ENCODE measurements at places on chromosomes 4 and X.
A peak's percentile ranks its signal among the peaks of the same experiment; 100 is the strongest.

DNA sequence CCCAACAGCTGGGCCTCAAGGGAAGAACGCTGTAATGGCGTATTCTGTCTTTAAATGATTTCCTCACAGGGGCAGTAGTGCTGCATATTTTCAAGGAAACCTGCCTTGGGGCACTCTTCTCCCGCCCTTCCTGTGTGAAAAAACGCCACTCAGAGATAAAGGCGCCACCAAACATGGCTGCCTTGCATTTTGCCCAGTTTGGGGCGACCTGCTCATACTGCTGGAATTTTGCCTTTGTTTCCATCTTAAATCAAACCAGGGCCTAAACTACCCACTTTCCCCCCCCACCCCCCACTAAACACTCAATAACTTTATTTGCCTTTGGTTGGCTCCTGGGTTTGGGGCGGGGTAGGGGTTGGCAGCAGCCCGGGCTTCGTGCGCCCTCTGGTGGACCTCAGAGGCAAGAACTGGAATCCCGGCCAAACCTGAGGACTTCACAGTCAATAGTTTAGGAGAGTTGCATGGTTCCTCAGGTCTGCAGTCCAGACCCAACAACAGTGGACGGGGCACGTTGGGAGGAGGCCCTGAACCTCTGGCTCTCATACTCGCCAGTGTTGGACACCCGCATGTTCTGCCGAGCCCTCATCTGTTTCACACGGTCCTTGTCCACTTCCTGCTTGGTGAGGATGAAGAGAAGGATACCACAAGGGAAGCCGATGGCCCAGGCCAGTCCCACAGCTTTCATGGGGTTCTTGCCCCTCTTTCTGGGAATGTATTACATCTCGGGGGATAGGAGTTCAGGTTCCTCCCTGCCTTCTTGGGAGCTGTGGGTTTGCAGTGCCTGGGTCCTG, 220.1 kb upstream of the STK26 start:
- no peak for DNase-seq

- DNase-seq = no peak
Measured at GRCh38 chr4:119026662-119027444, 108.8 kb upstream of the MYOZ2 start.

GRCh38 chrX:10177601-10178000, 20.8 kb downstream of the CLCN4 start:
- no peak for DNase-seq

- no peak for DNase-seq
Measured at GRCh38 chr4:44983083-44983482, 256.7 kb upstream of the GNPDA2 start.

DNA sequence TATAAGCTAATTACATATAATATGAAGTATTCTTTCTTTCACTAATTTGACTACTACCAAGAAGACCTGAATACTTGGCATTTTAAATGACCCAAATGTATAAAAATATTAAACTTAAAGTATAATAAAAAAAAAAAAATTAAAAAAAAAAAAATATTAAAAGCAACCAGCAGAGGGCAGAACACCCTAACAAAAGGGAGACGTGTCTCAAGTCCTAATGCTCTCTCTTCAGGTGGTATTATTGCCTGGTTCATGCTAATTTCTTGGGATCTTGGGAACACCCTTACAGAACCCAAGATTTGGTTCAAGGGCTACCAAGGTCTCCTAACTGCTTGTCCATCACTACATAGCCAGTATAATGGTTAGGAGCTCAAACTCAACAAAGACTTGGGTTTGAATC, 754.8 kb downstream of the RAB28 start:
- no peak for DNase-seq

DNA sequence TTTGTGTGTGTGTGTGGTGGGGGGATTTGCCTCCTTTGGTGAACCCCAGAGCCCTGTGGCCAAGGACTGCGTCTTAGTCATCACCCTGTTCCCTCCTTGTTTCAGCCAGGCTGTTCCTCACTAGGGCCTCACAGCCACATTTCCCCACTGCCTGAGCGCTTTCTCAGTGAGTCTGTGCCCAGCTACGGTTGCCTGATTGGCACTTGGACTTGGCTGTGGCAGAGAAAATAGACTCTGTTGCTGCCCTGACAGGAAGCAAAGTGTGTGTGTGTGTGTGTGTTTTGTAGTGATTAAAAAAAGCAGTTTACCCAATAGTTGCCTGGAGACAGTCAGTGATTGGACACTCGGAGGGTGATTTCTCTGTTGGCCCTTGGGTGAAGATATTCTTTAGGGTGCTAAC, 113.0 kb downstream of the UCHL1 start:
- DNase-seq = no peak

- DNase-seq = no peak
Measured at GRCh38 chr4:89657931-89658700, 178.8 kb downstream of the SNCA start.

- DNase-seq = no peak
Measured at GRCh38 chr4:152304220-152304619, 231.7 kb downstream of the FBXW7 start.

DNA sequence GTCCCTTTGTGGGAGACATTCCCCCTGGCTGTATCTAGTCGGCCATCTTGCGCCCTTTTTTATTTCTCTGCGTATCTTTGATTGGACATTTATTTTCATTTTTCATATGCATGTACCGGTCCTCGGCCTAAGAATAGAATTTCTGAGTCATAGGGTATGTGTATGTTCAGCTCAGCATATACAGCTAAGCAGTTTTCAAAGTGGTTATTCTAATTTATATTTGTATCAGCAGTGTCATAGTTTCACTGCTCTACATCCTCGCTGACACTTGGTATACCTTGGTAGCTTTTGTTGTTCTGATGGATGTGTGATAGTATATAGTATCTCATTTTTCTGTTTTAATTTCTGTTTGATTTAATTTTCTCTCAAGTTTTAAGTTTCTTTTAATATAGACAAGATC, 38.7 kb downstream of the BEX3 start:
- DNase-seq = no peak

- peak; percentile 19 for DNase-seq
Measured at GRCh38 chrX:74924449-74925224, 615 bp downstream of the NEXMIF start.

DNA sequence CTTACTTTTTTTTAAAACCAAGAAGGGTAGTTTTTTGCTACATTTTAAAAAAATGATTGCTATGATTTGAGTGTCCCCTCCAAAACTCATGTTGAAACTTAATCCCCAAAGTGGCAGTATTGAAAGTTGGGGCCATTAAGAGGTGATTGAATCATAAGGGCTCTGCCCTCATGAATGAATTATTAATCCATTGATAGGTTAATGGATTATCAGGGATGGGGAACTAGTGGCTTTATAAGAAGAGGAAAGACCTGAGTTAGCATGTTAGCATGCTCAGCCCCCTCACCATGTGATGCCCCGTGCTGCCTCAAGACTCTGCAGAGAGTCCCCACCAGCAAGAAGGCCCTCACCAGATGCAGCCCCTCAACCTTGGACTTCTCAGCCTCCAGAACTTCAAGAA, 31.0 kb downstream of the SMIM43 start:
- DNase-seq = no peak

DNA sequence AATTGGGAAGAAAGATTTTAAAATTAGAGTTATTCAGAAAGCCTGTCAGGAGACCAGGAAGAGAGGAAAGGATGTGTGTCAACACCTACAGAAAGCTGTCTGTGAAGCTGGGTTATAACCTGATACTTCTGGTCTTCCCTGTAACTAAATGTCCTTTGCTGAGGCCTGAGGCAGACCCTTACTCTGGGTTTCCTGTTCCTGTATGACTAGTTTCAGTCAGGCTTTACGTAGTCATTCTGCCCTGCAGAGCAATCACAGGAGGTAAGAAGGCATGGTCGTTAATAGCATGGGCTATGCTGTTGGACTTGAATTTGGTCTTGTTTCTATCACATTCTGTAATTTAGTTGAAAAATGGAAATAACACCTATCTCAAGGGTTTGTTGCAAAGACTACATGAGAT, 110.5 kb upstream of the IGFBP7 start:
- DNase-seq = no peak

DNA sequence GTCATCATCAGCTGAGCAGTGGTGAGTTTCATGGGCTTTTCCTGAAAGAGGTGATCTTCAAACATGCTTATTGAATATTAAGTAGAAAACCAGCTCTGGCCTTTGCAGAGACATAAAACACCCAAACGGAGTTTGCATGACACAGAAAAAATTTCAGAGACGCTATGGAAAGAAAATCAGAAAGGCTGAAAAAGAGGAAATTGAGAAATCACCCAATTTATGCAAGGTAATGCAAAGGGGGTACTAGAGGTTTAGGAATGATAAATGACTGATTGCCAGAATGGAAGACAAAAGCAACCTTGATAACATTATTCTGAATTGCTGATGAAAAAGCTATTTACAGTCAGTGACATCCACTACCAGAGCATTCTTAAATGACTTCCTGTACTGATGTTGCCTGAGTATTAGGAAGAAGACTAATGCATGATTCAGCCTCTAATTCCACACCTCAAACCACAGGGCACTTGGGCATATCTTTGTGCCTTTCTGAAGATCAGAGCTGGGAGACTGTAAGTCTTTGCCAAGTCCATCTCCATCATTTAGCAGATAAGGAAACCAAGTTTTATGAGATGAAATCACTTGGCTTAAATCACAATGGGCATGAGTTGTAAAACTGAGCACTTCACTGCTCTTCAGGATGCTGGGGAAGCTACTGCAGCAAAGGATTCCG, 565.7 kb downstream of the PPARGC1A start:
- DNase-seq = no peak

DNA sequence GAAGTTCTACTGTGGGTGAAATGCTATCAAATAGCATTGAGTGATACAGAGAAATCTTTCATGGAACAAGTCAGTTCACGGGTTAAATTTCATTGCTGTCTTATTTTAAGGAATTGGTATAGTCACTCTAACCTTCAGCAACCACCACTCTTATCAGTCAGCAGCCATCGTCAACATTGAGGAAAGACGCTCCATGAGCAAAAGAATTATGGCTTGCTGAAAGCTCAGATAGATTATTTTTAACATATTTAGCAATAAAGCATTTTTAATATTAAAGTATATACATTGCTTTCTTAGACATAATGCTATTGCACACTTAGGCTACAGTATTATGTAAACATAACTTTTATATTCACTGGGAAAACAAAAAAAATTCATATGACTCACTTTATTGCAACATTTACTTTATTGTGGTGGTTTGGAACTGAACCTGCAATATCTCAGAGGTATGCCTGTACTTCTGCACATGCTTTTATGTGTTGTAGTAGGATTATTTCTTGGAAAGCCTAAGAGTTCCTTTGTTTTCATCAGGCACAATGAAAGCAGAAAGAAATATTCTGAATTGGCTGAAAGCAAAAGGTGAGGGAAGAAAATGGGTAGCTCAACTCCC, 586.7 kb downstream of the GBA3 start:
- no peak for DNase-seq

- DNase-seq = no peak
Measured at GRCh38 chrX:141668371-141668770, 30.2 kb downstream of the SPANXD start.

GRCh38 chr4:25236971-25237370, 3.1 kb downstream of the PI4K2B start:
- no peak for DNase-seq

DNA sequence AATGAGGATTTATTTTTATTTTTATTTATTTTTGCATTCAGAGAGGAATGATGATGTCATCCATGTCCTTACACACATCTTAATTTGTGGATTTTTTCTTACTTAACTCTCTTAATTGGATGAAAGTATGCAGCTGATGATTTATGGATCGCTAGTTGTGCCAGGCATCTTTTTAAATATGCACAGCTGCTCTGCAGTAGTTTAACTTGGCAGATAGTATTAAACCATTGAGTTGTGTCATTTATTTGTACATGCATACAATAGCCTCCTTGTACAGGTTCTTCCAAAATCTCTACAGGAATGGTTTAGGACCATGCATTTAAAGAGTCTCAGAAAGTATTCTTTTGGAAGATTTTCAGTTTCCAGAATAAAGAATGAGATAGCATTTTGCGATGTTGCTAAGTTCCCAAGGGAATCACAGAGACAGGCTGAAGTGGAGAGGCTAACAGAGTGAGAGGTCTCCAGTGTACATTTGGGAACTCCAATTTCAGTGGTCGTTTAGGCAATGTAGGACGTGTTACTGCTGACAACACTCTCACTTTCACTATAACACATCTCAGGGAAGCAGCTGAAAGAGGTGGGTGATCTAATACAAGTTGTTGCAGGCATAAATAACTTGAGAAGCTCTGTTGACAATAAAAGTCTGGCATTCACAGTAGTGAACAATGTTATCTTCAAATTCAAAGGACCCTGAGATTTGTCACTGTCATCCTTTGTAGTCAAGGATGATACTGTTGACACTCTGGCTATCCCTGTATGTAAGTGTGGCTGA, 49.9 kb upstream of the SCRG1 start:
- DNase-seq = no peak

DNA sequence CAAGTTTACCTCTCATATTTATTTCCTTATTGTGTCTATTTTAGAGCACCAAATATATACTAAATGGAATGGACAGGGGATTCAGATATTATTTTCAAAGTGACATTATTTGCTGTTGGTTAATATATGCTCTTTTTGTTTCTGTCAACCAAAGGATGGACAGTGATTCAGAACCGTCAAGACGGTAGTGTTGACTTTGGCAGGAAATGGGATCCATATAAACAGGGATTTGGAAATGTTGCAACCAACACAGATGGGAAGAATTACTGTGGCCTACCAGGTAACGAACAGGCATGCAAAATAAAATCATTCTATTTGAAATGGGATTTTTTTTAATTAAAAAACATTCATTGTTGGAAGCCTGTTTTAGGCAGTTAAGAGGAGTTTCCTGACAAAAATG, 6.2 kb downstream of the FGB start:
- DNase-seq = no peak

DNA sequence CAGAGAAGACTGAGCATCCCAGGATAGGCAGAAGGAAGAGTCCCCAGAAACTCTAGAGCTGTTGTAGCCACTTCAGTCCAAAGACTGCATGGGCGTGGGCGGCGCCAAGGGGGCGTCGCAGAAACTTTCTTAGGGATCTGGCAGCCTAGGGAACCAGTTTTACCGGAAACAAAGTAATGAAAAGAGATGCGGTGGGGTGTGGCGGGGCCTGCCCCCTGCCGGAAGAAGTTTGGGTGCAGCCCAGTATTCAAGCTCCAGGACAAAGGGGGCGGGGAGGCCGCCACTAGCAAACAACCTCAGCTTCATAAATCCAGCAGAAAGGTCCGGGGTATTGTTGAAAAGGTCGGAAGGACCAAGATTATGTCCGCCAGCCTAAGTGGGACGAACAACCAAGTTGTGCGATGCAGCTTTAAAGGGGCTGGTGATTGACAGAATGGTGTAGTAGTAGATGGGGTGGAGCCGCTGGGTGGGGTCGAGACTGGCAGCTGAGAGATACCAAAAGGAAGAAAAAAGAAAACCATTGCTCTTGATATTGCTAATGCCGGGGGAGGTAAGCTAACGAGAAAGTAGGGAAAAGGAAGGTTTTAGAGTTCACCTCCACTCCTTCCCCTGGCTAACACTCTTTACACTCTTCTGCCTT, 190.5 kb downstream of the RRAGB start:
- DNase-seq = peak; percentile 25

All from stimulated activated CD4-positive, alpha-beta T cell treated with anti-CD3 and anti-CD28 coated beads, Interleukin-2, amount 100 ng/mL, for 48 hours (primary cell).